Hepatic stellate cell (primary cell): ENCODE measurements at places on chromosomes 6 and 20.

DNA sequence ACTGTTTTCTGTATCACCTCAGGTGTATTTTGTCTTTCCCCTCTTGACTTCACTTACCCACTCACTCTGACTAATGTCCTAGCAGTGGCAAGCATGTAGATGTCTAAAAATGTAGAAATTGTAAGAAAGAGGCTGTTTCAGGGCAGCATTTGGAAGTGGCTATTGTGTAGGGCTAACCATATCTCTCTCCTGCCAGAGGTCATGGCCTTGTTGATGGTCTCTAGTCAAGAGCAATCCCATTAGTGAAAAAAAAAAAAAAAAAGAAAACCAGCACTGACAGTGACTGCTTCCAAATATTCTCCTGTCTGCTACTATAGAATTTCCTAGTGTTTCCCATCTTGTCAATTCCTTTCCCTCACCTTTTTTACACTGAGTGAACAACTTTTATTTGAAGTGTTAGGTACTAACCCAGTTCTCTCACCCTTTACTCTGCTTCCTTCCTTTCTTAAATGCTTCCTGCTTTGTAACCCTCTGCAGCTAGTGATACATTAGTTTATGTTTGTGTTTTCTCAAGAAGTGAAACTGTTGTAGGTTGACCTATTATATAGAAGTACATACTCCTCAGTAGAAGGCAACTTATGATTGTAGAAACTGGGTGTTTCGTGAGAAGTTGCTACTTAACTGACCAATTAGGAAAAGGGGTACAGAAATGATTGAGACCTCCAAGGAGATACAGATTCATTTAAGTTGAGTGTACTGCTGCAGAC lies 174.1 kb upstream of the PTPRK start:
- DNase-seq, result no peak

GRCh38 chr20:51218603-51219002 lies 195.7 kb upstream of the KCNG1 start:
- DNase-seq, result no peak

GRCh38 chr6:164856138-164856537 lies 453.3 kb downstream of the C6orf118 start:
- DNase-seq, result no peak

DNA sequence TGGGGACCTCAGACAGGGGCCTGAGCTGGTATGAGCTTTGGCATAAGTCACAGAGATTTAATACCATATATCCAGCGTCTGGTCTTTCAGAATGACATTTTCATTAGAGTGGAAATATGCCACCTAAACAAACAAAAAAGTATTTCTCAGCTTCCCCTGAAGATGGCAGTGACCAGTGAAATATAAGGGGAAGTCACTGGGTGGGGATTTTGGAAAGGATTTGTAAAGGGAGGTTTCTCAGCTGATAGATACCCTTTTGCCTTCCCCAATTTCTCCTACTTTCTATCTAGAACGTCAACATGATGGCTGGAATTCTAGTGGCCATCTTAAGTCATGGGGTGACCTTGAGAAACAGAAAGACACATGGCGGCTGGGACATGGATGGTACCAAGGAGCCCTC lies 137.7 kb upstream of the LRFN2 start:
- no peak for DNase-seq

GRCh38 chr20:64165866-64166600 lies 1.8 kb downstream of the MYT1 start:
- DNase-seq, result no peak

GRCh38 chr20:34876406-34877282 lies at the start of gene ACSS2:
Gene ACSS2 (plus strand): TSS chr20:34876612. CDS start chr20:34876646, 34 bp downstream.
- DNase-seq, result peak; percentile 32

- no peak for DNase-seq
These were observed 94.3 kb upstream of the OLIG3 start for GRCh38 chr6:137588472-137588871.

GRCh38 chr6:22737331-22737730 lies 168.0 kb downstream of the HDGFL1 start:
- DNase-seq, result peak; percentile 20

- no peak for DNase-seq
These were observed 105.5 kb downstream of the HUS1B start for GRCh38 chr6:551405-551804.

DNA sequence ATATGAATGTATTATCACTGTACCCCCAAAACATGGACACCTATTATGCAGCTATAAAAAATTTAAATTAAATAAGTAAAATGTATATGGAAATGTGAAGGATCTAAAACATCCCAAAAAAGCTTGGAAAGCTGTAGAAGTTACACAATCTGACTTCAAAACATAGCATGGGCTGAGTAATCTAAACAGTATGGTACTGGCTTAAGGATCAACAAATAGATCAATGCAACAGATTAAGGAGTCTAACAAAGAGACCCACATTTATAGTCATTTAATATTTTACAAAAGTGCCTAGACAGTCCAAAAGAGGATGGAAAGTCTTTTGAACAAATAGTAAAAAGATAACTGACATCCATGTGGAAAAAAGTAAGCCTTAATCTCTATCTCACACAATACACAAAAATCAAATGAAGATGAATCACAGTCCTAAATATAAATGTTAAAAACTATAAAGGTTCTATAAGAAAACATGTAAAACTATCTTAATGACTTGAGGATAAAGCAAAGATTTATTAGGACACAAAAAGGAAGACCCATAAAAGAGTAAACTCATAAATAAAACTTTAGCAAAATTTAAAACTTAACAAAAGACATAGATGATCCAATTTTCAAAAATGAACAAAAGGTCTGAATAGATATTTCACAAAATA lies 46.8 kb downstream of the RANBP9 start:
- DNase-seq, result no peak

GRCh38 chr6:122050242-122050755 lies 349.2 kb upstream of the HSF2 start:
- DNase-seq, result no peak

GRCh38 chr6:154382740-154383139 lies 26.1 kb upstream of the IPCEF1 start:
- no peak for DNase-seq

DNA sequence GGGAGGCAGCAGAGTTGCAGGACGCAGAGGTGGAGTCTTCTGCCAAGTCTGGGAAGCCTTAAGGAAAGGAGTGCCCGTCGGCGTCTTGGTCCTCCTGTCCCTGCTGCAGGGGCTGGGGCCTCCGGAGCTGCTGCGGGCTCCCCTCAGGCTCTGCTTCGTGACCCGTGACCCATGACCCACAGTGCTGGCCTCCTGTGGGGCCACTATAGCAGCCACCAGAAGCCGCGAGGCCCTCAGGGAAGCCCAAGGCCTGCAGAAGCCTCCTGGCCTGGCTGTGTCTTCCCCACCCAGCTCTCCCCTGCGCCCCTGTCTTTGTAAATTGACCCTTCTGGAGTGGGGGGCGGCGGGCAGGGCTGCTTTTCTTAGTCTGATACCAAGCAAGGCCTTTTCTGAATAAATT lies 3.3 kb upstream of the COL9A3 start:
- DNase-seq, result no peak

DNA sequence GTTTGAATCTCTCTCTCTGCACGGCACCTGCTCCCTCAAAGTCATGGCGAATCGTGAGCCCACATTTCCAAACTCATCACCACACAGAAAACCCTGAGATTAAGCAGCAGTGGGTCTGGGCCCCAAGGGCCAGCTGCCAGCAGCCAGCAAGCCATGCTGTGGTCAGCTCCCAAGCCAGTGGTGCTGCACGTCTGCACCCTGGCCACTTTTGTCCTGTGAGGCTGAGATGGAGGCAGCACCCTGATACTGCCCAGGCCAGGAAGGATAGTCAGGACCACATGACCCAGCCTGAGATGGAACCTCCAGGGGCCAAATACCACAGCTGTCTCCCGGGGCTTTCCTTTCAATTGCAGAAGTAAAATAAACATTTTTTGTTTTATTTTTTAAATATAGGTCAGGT lies 93.9 kb downstream of the PRND start:
- no peak for DNase-seq

DNA sequence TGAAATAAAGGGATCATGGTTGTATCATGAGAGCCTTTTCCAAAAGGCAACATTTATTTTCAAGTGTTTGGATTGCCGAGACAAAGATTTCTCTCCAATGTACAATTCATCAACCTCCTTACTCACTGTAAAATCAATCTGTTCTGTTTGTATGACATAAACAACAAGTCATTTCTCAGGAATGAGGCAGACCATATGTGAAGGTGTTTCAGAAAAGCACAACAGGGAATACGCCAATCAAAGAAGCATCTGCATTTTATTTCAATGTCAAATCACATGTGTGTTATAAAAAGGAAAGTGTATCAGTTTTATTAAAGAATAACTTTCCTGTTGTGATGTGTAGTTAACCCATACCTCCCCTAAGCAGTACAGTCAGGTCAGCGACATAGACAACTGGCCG lies 653.7 kb downstream of the TFAP2A start:
- DNase-seq, result no peak

- no peak for DNase-seq
These were observed 19.7 kb downstream of the SLC22A16 start for GRCh38 chr6:110456694-110457093.

- no peak for DNase-seq
These were observed 1.2 kb upstream of the SRC start for GRCh38 chr20:37344506-37345338.

GRCh38 chr6:151313066-151313491 lies 73.3 kb downstream of the AKAP12 start:
- no peak for DNase-seq

DNA sequence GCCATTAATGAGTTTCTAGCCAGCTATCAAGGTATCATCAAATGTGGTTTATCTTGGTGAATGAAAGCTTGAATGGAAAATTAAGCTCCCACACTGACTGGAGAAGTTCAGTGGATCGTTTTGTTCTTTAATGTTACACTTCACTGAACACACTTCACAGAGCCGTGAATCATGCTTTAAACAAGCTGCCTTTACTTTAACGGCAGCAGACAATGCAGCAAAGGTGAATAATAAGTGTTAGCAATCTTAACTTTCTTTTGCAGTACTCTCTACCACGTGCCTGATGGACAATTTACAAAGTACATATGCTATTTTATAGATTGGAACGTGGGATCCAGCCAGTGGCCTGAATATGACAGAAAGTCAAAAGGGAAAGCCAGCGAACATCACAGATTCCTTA lies 424.5 kb downstream of the GRIK2 start:
- DNase-seq, result no peak

GRCh38 chr6:160348223-160349019 lies at the start of gene SLC22A3:
Gene SLC22A3 (plus strand): TSS chr6:160348378. CDS start chr6:160348420, 42 bp downstream.
- peak; percentile 21 for DNase-seq

DNA sequence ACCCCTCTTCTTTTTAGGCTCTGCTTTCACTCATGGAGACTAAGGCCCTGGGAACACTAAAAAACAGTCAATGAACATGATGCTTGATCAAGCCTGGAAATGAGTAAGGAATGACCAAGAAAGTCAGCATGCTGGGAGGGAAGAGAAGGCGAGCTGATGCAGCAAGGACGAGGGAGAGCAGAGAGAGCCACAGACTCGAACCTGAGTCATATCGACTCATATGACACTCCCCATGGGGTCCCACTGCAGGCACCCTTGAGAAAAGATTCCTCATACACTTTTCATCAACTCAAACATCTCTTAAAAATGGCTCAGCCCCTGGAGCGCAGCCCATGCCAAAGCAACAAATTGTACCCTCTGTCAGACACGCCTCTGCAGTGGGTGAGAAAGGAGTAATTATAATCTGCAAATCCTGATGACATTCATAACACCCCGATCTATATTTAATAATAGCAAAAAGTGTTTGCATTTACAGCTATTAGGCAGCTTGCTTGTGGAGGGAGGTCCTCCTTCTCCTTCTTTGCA lies 127.2 kb downstream of the F13A1 start:
- no peak for DNase-seq

GRCh38 chr6:23477586-23477985 lies 648.4 kb upstream of the NRSN1 start:
- DNase-seq, result no peak

DNA sequence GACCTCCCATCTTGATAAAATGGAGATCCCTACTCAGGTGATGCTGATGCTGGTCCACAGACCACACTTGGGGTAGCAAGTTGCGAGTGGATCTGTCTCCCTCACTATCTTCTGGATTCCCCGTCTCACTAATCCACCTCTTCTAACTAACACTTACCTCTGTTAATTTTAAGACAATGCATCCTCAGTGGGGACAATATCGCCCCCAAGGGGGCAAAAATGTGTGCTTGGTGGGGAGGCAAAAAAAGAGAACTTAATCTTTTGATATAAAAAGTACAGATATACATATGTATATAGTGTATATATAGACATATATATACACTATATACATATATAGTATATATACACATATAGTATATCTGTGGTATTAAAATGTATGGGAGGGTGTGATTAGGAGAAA lies 4.3 kb downstream of the LRFN2 start:
- no peak for DNase-seq

DNA sequence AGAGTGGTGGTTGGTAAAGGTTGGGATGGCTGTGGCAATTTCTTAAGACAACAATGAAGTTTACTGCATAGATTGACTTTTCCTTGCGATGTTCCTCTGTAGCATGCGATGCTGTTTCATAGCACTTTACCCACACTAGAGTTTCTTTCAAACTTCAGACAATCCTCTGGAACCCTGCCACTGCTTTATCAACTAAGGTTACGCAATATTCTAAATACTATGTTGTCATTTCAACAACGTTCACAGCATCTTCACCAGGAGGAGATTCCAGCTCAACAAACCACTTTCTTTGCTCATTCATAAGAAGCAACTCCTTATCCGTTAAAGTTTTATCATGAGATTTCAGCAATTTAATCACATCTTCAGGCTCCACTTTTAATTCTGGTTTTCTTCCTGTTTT lies 161.2 kb upstream of the NRSN1 start:
- DNase-seq, result no peak

DNA sequence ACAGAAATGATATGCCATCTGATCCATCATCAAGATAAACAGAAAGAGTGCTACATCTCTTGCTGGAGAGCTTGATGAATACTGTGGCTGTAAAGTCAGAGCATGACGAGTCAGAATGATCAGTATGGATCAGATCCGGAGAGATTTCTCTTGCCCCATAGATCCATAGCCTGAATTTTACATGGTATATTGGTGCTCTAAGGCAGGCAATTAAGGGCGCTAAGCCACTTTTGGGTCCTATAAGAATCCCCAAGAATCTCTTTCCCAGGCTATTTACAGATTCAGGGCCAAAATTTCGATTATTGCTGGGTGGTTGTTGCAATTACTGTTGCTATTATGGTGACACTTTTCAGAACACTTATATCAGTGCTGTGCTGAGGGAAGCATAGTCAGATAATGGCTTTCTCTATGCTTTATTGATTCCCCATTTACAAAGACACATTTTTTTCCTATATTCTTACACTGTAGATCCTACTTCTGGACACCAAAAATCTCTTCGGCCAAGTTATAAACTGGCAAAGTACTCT lies 94.4 kb downstream of the ADGRB3 start:
- no peak for DNase-seq
